GM19239 (cell line): ENCODE measurements at places on chromosomes 2 and 18.

DNA sequence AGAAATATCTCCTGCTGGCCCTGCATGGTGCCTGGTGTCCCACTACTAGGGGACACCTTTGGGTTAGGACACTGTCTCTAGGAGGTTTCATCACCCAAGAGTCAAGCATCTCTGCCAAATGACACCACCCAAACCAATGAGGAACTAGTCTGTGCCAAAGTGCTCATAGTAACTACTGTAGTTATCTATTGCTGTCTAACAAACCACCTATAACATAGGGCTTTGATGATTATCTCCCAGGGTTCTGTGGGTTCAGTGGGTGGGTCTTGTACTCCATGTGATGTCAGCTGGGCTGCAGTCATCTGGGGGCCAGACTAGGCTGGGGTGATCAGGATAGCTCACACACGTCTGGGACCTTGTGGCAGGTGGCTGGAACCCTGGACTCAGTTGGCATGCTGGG is 59.8 kb downstream of the EPAS1 start:
- DNase-seq: no peak

- DNase-seq: no peak
These were observed 52.4 kb upstream of the ARL5A start for GRCh38 chr2:151880586-151880985.

DNA sequence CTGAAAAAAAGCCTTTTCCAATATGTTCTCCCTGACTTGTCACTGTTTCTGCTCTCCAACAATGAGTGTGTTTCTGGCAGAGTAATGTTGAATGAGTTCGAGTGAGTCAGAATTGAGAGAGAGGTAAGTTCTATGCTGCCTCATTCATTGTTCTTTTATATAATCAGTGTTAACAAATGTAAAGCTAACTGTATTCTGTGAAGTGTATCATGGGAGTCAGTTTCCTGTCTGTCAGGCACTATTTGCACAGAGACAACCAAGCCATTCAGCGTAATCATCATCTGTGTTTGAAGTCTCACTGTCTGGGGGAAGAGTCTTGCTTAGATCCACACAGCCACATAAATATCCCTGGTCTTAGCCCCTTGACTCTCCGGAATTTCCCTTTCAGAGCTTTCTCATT is 22.0 kb upstream of the UPP2 start:
- no peak for DNase-seq

DNA sequence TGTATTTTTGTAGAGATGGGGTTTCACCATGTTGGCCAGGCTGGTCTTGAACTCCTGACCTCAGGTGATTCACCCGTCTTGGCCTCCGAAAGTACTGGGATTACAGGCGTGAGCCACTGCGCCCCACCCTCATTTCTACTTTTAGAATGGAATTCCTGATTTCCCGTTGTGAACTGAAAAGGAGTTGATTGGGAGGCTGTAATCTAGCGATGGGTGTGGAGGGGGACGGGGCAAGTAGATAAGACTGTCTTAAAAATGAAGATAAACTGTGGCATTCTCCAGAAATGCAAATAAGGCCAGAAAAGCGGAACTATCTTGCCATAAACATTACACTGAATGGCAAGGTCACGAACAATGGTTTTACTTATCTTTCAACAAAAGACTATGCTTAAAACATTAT is 135.4 kb downstream of the TRIB2 start:
- no peak for DNase-seq

GRCh38 chr2:234808907-234809306 is 142.9 kb upstream of the SH3BP4 start:
- no peak for DNase-seq

- peak; percentile 62 for DNase-seq
These were observed 12.8 kb downstream of the SLC30A3 start for GRCh38 chr2:27249891-27250651.

DNA sequence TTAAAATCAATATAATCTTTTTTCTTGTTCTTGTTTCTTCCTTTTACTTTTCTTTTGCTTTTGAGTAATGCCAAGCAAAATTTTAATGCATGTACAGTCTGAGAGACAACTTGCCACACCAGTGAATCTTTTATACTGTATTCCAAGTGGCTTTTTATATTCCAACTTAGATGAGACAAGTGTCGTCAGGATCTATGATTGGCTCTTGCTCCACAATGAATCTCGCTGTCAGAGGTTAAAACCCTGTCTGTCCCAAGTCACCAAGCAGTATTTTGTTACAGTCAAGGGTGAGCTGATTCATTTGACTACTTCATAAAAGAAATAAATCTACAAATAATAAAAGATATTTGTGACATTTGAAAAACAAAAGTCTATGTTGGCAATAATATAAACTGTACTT is at the start of gene MSTN:
Gene MSTN, minus strand, starts transcription at position 129 of the 400 bp plus-strand sequence. CDS start 133 bp downstream, outside the sequence.
- no peak for DNase-seq

DNA sequence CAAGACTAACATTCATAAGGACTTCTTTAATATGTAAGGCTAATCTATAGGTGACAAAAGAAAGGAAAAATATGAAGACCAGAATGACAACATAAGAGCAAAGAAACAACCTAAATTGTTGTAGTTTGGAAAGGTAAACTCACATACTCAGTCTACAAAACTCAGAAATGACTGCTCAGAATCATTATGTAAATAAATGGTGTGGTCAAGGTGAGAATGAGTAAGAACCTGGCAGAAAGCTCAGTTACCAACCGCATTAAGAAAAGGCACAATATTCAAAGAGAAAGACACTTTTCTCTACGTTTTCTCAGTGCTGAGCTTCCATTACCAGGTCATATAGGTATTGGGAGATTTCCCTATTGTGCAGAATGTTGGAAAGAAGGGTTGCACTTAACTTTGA is 15.8 kb downstream of the ATF2 start:
- DNase-seq: no peak

GRCh38 chr18:75529394-75529793 is 101.9 kb upstream of the SMIM21 start:
- DNase-seq: no peak

DNA sequence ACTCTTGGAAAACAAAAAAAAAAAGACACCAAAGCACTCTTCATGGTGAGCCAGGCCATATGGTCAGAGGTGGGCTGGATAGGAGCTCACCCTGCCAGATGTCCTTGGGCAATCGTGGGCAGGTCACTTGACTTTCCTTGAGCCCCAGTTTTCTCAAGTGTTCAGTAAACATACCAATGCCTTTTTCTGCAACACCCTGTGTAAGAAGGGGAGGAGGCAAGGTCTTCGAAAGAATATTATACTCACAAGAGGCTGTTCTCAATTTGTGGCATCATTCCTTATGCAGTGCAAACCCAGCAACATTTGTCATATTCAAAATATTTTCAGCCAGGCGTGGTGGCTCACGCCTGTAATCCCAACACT is 22.9 kb upstream of the TMEM87B start:
- DNase-seq: no peak

GRCh38 chr18:36771245-36771644 is 57.6 kb downstream of the TPGS2 start:
- no peak for DNase-seq

GRCh38 chr2:205390866-205391265 is 291.4 kb upstream of the NRP2 start:
- no peak for DNase-seq

GRCh38 chr2:118762290-118762689 is 85.2 kb downstream of the EN1 start:
- no peak for DNase-seq

- no peak for DNase-seq
These were observed 450.1 kb downstream of the ANKRD30B start for GRCh38 chr18:15198116-15198389.

- DNase-seq: no peak
These were observed 27.4 kb downstream of the MARCHF4 start for GRCh38 chr2:216344950-216345300.

DNA sequence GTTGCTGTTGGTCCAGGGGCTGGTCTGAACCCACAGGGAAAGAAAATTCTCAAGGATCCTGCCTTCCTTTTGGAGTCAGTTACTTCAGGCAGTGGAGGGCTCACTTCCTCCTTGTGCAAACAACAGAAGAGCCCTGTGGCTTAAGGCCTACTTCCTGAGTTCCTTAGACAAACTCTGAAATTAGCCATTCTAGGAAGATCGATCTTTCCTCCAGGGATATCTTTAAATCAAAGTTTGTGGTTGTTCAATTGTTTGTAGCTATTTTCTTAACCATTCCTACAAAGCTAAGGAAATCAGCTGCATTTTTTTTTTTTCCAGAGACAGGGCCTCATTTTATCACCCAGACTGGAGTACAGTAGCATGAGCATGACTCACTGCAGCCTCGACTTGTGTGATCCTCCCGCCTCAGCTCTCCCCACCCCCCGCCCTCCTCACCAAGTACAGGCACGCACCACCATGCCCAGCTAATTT is 156.0 kb downstream of the TANC1 start:
- no peak for DNase-seq

DNA sequence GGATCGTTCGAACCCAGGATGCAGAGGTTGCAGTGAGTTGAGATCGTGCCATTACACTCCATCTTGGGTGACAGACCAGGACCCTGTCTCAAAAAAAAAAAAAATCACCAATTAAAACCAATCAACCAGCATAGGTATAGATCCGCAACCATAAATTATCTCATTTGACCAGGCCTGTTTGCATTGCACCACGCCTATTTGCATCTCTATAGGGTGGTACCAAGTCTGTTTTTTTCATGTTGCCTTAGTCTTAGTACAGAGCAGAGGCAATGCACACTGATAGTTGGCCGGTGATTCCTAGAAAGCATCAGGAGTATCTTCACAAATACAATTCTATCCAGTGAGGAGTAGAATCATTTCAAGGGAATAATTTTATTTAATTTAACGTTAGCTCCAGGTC is 9.3 kb upstream of the NPC1 start:
- no peak for DNase-seq

DNA sequence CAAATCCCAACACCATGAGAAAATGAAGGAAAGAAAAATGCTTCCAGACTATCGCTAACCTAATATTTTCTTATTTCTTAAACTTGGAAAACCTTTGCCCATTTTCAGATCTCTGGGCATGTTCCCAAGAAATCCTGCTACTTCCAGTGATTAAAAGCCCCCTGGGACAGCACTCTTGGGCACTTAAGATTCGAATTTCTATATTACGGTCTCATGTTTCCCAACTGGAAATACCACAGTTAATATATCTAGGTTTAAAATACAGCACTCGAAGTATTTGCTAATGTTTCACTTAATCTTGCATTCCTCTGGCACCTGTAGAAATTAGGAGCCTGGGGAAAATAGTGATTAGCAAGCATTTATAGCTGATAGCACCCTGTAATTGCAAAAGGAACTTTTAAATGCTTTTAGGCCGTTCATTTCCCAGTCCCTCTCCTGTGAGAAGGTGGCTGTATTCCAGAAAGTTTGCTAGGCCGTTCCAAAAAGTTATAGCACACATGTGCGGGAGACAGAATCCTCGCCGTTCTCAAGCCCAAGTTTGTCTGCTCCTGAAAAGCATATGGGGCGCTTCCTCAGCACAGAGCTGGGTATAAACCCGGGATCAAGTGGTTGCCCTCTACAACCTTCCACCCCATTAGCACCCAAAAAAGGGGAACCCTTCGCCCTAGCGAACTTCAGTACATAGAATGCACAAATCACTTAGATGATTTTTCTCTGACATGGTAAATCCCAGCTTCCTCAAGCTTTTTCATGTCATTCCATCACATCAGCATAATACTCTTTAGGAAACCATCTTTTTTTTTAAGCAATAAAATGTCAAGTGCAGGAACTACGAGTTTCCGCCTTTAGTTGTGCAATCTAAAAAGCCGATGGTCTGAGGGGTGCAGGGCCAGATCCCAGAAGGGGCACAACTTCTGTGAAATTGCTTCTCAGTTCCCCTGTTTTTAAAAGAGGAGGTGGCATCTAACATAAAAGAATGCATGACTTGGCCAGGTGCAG is 60.6 kb downstream of the DIPK1C start:
- no peak for DNase-seq

GRCh38 chr2:143916781-143917180 is 603.1 kb downstream of the ZEB2 start:
- no peak for DNase-seq

- DNase-seq: no peak
These were observed 50.8 kb downstream of the NCK2 start for GRCh38 chr2:105795575-105795934.

DNA sequence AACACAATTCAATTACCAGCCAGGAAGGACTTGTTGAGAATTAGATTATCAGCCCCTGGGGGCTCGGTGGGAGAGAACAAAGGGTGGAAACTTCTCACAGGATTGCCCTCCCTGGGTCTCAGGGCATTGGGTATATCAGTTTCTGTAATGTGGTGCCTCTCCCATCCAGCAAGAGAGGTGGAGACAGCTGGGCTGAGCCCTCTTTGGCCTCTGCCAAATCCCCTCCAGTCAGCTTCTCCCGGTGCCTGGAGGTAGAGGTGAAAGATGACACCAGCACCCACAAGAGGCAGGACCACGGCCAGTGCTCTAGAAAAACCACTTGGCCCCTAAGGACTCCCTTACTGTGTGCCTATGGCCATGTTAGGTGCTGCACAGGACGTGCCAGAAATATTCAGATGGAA is 179.7 kb downstream of the HAUS1 start:
- DNase-seq: no peak

DNA sequence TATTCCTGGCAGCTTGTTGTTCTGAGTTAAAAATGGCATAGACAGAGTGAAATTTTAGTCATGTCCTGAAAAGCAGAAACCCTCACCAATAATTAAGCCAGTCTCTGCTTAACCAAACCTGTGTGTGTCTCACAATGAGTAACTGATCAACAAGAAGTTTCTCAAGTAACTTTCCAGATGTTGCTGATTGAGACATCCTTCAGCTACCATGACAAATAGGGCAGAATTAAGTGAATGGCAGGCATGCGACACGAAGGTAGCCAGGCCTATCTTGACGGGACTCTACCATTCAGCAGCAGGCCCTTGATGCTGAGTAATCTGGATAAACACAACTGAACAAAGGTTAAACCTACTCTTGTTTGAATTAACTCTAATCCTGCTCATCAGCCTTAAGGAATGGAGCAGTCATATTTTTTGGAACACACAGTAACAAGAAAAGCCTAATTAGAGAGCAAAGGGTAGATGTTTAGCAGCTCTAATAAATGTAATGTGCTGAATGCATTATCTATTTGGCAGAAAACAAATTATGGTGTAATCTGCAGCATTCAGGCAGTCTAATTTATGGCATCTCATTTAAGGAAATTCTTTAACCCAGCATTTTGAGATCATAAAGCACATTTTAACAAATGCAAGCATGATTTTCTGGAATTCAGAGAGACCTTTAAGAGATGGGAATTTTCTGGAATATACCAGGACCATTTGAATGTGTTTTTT is 159.5 kb upstream of the EPHA4 start:
- no peak for DNase-seq

- no peak for DNase-seq
These were observed 59.5 kb upstream of the CCDC195 start for GRCh38 chr2:224775647-224776046.

DNA sequence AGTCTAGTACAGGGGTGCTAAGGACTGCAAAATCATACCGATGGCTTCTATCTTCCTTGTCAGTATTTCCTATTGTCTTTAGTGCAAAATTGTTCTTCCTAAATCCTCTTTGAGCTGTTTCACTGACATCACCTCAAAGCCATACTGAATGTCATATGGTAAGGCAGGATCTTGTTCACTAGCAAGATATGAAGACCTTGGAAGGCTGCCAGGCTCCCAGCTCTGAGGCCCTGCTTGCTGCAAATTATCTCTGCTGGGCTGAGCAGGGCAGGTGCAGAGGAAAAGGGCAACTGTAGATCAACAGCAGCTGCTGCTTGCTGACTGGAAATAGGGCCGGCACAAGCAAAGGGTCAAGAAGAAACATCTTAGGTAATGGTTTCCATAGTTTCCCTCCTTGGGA is 58.2 kb downstream of the PMAIP1 start:
- DNase-seq: no peak
